ENCODE measurements at places on chromosomes 5 and 9.
A peak's percentile ranks its signal among the peaks of the same experiment; 100 is the strongest.

GRCh38 chr9:111572950-111573604 lies 26.4 kb downstream of the PTGR1 start:
- DNase-seq: no peak

- no peak for DNase-seq
Measured at GRCh38 chr5:107361945-107362344, 308.8 kb downstream of the EFNA5 start.

- no peak for DNase-seq
Measured at GRCh38 chr9:92527832-92528521, 7.8 kb downstream of the ECM2 start.

- no peak for DNase-seq
Measured at GRCh38 chr5:74851684-74852353, 14.4 kb downstream of the FAM169A start.

DNA sequence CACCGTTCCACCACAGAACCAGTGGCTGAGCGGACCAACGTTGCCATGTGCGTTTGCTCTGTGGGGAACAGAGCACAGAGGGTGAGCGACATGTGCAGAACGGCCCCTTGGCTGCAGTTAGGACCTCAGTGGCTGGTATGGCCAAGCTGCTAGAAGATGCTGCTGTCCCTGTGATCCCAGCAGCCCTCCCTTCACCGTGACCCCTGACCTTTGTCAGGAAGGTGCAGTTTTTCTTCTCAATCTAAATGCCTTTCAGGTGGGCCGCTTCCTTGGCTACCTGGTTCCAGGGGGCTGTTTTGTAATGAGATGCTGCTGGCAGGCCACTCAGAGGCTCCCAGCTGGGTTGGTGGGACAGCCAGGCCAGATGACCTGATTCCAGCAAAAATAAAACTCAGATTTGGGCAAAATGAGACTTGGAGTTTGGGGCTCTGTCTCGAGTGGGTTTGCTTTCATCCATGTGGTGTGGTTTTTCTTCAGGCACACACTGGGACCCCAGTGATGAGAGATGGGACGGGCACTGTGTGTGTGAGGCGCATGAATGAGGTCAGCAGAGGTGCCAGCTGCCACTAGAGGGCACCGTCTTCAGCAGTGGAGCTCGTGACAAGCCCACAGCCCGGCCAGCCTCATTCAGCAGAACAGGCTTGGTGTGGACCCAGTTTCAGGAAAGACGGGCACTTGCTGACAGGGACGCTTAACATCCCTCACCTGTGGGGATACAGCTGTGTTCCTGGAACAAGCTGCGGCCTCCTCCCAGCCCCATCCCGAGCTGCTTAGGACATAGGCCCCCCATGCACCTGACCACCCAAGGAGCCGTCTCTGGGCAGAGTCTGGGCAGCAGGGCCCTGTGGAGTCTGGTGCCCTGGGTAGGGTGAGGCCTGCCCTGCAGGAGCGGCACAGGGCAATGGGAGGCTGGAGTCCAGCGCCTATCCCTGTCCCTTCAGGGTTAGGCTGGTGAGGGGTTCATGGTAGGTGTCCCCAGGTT lies 4.1 kb downstream of the MRPS2 start:
- DNase-seq: no peak

DNA sequence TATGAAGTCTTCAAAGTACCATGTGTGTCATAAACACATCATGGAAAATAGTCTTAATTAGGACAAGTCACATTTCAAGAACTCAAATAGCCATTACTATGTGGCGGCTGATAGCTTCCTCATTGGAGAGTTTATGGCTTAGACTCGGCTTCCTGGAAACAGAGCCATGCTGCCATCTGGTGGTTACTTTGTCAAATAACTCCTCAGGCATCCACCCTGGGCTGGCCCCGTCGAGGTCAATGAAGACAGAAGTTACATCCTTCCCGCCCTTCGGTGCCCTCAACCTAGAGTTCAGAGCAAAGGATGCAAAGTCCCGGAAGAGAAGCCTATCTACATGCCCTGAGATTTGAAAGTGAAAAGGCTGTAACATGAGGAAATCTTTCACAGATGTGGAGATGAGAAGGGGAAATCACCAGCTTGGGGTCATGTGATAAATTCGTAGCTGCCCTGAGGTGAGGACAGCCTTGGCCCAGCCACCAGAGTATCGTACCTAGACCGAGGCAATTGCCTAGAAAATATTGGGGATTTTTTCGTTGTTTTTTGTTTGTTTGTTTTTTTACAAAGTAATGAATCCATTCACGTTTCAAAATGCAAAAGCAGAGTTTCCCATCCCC lies 45.5 kb upstream of the ZNF169 start:
- DNase-seq: peak; percentile 2

GRCh38 chr9:121996783-121997182 lies 96.3 kb downstream of the TTLL11 start:
- no peak for DNase-seq

- DNase-seq: no peak
Measured at GRCh38 chr9:87068177-87068840, 121.0 kb upstream of the GAS1 start.

GRCh38 chr5:154262342-154262741 lies 71.8 kb downstream of the GALNT10 start:
- DNase-seq: peak; percentile 95

- DNase-seq: no peak
Measured at GRCh38 chr5:6615034-6615815, 17.6 kb downstream of the NSUN2 start.

- no peak for DNase-seq
Measured at GRCh38 chr5:179168664-179169063, 108.5 kb downstream of the ZNF354C start.

GRCh38 chr9:84322828-84323227 lies 17.7 kb downstream of the SLC28A3 start:
- DNase-seq: no peak

GRCh38 chr5:75662061-75662460 lies 50.8 kb downstream of the ANKDD1B start:
- DNase-seq: no peak

Data from NCI-H187 treated with DMSO at 0.1 percent for 48 hours (cell line).